T-cell (primary cell): ENCODE measurements at places on chromosomes 7 and 10.
A peak's percentile ranks its signal among the peaks of the same experiment; 100 is the strongest.

- no peak for DNase-seq
Observed at GRCh38 chr7:67764289-67764688, 767.7 kb downstream of the TYW1 start.

DNA sequence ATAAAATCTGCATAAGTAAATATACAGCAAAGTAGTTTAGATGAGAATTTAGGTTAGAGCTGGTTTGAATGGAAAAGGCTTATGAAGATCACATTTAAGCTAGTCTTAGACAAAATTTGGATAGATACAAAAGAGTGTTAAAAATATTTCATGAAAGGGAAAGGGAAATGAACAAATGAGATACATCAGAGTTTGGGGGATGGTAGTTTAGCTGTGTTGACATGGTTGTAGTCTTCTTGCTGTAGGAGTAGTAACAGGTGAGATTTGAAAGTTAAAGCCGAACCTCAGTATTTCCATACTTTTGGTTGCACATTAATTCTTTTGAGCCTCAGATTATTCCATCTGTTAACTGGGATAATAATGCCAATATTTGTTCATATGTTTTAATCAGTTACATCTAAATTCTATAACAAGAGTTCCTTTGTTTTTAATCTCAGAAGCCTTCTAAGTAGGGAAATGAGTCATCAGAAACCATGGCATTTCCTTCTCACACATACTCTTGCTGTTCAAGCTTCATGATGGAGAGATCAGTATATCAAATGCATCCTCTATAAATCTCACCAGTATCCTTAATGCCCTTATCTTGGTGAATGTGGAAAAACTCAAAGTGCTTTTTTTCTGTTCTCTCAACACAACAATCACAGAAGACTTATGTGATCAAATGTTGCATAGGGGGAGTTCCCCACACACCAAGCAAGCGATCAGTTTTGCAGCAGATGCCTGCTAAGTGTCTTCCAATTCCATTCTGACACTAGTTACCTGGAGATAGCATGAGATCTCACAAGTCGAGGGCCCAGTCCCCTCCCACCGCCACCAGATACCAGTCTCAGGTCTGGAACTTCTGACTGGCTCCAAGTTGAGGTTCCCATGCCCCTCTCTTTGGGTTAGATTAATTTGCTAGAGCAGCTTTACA, 84.7 kb downstream of the MAPK8 start:
- DNase-seq = no peak

GRCh38 chr7:11754933-11755332, 77.1 kb downstream of the THSD7A start:
- DNase-seq = no peak

GRCh38 chr10:20871970-20872369, 25.1 kb downstream of the NEBL start:
- no peak for DNase-seq

- DNase-seq = no peak
Observed at GRCh38 chr7:148180075-148180474, 410.5 kb upstream of the C7orf33 start.

- DNase-seq = peak; percentile 39
Observed at GRCh38 chr10:29658984-29659965, 24.5 kb upstream of the SVIL start.

DNA sequence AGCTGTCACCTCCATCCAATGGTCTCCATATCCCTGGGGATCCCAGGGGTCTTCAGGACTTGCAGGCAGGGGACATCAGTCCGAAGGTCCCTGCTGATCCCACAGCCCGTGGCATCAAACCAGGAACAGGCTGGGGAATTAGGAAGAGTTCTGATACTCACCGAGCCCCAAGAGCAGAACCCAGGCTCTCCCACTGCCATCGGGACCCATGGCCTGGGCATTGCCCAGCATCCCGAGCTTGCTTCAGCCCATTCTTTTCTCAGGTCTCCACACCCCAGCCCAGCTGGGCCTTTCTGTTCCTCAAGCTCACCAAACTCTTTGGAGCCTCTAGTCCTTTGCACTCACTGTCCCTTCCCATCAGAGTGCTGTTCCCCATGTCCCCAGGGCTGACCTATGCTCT, 280.9 kb downstream of the GRID1 start:
- no peak for DNase-seq

DNA sequence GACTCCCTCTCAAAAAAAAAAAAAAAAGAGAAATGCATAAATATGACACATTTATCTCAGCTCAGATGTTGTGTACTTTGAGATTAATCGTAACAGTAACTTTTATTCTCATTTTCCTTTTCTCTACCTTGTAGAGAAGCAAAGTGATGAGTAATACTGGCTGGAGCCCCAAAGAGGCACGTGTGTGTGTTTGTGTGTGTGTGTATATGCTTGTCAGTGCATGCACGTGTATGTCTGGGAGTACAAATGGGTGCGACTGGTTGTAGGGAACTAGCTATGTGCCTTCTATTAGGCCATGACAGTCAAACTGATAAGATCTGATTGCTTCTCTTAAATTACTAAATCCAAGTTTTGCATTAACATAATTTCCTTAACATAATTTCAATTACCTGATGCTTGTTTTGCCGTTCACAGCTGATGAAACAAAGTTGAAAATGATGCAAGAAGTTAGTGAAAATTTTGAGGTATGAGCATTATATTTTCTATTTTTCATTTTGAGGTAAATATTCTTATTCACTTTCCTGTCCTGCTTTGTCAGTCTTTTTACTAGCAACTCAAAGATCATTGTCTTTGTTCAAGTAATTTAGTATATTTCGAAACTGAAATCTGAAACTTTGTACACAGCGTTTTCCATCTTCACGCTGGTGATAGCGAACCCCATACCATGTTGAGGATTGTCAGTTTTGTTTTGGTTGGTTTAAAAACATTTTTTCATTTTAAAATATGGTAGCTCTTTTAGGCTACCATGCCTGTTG, 3.4 kb downstream of the TRRAP start:
- DNase-seq = no peak

DNA sequence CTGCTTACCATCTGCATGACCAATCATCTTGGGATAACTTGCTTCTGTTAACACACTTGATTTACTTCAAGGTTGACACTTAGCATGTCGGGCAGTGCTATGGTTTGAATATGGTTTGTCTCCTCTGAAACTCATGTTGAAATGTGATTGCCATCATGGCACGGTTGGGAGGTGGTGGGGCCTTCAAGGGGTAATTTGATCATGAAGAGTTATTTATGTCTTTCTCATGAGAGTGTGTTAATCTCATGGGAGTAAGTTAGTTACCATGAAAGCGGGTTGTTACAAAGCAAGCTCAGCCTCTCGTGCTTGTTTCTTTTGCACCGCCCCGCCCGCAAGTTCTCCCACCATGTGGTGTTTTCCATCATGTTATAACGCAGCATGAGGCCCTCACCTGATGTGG, 163.6 kb downstream of the DOCK4 start:
- DNase-seq = no peak

- no peak for DNase-seq
Observed at GRCh38 chr7:76359978-76360638, 1.3 kb upstream of the YWHAG start.

GRCh38 chr10:68153473-68154210, 44.4 kb downstream of the MYPN start:
- no peak for DNase-seq

DNA sequence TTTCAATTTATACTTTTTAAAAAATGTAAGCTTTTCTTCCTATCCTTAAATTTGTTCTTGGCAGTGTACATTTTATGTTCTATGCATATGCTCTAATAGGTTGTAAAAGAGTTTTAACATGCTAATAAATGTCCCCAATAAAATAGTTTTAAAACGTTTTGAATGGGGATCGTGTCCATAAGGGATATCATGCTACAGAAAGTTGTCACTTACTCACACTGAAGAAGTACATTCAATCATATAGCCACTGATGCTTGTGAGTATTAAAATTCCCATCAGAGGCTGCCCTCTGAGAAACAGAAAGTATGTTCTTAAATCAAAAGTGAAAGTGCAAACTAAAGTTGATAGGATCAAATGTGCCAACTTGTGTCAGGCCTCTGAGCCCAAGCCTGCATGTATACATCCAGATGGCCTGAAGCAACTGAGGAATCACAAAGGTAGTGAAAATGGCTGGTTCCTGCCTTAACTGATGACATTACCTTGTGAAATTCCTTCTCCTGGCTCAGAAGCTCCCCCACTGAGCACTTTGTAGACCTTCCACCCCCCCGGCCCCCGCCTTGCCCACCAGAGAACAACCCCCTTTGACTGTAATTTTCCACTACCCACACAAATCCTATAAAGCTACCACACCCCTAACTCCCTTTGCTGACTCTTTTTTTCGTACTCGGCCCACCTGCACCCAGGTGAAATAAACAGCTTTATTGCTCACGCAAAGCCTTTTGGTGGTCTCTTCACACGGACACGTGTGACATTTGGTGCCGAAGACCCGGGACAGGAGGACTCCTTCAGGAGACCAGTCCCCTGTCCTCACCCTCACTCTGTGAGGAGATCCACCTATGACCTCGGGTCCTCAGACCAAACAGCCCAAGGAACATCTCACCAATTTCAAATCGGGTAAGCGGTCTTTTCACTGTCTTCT, 877 bp upstream of the NOD1 start:
- no peak for DNase-seq

- no peak for DNase-seq
Observed at GRCh38 chr10:119153041-119153440, 12.5 kb downstream of the SFXN4 start.

DNA sequence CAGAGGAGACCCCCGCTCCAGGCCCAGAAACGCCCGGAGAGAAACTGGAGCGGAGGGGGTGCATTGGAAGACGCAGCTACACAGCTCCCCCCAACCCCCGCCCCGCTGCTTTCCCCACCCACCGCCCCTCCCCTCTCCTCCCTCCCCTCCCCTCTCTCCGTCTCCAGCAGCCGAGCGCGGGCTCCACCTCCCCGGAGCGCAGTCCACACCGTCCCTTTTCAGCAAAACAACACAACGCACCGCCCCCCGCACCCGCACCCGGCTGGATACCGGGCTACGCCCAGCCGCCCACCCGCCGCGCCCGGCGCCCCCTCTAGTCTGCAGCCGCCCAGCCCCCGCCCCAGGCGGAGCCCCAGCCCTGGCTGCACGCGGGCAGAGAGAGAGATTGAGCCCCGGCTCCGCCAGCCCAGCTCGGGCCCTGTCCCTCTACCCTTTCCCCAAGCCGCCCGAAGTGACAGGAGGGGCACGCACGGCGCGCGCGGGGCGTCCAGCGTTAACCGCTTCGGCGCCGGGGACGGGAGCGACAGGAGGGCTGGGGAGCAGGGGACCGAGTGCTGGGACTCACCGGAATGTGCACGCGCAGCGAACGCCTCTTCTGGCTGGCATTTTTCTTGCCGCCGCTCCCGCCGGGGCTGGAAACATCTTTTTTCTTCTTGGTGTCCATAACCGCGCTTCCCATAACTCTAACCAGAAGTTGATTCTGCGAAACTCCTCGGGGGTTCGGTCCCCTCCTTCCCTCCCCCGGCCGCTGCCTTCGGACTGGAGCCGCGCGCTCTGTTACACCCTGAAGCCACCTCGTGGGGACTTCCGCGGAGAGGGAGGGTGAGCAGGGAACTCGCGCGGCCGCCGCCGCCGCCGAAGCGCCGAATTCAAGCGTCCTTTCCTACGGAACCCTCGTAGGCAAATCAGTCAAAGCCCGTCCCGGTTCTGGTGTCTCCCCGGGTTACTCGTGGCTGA, 695 bp downstream of the PRKAG2 start:
- DNase-seq = peak; percentile 56

GRCh38 chr7:155722118-155722517, 77.7 kb downstream of the RBM33 start:
- DNase-seq = no peak

- DNase-seq = no peak
Observed at GRCh38 chr10:6005856-6006395, 28.6 kb upstream of the IL15RA start.
